ENCODE measurements at places on chromosomes 7 and 10.

DNA sequence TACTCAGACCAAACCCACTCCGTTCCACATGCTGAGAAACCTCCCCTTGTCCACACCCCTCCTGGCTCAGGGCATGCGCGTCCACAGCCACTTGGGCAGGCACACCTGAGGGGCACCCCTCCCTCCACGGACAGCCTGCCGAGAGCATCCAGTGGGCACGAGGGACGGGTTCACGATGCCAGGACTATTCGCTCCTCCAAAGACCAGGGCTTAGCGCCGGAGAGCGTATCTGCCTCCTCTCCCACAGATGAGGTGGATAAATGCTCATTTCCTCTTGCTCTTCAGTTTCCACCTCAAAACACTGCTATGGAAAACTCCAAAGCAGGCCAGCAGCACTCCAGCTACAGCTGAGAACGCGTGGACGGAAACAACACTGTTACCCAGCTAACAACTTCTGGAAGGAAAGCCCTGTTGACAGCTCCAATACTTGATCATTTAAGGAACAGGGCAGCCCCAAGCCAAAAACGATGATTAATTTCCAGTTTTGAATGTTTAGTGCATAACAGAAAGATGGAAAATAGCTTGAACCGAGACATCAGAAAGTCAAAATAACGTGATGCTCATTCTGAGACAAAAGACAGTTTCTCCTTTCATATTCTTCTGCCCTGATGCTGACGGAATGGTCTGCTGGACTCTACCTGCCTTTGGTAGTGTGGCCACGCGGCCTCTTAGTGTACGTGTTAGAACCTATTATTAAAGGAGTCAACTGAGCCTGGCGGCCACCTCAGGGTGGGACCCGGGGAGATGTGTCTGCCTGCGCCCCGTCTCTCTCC, 204.7 kb downstream of the DNAJB6 start:
- DNase-seq, result no peak

- no peak for DNase-seq
These were observed 155.8 kb downstream of the SKIDA1 start for GRCh38 chr10:21369697-21370096.

DNA sequence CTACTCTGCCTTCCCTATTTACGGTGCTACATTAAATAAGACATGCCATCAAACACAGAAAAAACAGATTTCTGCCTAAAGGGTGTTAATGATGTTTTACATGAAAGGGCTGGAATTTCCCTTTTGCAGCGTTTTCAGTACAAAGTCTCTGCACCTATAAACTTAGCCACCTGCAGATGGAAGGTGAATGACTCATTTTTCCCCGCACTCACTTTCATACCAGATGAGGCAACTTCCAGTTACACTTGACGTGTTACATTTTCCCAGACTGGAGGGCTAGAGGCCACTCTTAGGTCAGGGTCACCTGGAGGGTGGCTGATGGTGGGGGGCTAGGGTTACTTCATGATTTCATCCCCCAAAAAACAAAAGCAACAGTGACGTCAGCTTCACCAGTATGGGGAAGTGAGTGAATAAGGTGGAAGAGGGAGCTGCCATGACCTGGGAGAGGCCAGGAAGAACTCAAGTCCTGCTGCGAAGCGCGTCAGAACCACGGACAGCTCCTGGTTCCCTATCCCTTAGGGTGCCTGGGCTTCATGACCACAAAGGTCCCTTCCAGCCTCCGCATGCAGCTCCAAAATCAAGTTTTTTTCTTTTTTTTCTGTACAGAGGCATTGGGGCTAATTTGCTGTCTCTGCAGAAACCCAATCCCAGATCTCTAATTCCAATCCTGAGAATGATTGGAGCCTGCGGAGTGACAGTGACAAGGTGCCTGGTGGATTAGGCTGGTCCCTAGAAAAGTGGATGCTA, 94.0 kb downstream of the ADARB2 start:
- no peak for DNase-seq

DNA sequence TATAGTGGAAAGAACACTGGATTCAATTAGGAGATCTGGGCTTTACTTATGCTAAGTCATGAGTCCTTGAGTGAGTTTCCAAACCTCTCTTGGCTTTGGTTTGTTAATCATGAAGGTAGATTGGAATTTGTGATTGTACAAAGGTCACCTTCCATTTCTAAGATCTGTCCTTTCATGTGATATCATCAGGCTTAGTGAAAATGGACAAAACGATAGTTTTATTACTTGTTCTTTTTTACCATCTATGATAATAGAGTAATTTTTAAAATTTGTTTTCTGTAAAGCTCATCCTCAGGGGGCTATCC, 309.0 kb downstream of the BICC1 start:
- DNase-seq, result no peak

DNA sequence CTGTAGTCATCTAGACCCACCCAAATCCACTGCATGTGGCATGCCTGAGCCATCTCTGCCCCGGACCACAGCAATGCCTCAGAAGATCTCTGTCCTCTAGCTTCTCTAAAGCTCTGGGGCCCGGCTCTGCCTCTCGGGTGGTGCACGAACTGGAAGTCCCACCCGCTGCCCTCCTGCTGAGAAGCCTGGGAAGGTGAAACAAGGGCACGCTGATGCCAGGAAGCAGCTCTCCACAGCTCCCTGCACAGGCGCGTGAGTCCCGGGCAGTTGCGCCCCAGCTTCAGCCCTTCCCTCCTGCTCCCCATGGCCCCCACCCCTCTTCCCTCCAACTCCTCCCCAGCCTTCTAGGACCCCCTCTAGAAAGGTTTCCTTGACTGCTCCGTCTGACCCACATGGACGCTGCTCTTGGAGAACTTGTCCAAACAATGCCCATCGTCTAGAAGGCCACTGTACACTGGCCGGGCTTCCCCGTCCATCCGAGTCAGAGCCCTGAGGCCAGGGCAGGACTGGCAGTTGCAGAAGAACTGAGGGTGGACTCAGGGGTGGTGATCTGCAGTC, 12.8 kb downstream of the KCNH2 start:
- DNase-seq, result no peak

- no peak for DNase-seq
These were observed 2.5 kb downstream of the ACSL5 start for GRCh38 chr10:112376396-112376790.

- DNase-seq, result no peak
These were observed 43.2 kb upstream of the TMEM236 start for GRCh38 chr10:17708821-17709220.

DNA sequence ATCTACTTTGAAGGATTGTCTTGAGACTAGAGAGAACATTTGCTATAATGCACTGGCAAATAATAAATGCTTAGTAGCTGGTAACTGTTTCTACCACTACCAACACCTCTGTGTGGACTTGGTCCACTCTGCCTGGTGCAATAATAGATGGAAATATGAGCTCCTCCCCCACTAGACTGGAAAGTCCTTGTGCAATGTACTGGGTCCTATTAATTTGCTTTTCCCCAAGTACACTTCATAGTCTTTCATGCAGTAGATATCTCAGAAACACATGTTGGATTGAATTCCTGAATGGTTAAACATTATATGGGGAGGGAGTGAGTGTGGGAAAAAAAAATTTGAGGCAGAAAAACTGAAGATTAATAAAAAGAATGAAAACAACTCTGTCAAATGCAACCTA, 119.3 kb downstream of the C10orf90 start:
- no peak for DNase-seq

DNA sequence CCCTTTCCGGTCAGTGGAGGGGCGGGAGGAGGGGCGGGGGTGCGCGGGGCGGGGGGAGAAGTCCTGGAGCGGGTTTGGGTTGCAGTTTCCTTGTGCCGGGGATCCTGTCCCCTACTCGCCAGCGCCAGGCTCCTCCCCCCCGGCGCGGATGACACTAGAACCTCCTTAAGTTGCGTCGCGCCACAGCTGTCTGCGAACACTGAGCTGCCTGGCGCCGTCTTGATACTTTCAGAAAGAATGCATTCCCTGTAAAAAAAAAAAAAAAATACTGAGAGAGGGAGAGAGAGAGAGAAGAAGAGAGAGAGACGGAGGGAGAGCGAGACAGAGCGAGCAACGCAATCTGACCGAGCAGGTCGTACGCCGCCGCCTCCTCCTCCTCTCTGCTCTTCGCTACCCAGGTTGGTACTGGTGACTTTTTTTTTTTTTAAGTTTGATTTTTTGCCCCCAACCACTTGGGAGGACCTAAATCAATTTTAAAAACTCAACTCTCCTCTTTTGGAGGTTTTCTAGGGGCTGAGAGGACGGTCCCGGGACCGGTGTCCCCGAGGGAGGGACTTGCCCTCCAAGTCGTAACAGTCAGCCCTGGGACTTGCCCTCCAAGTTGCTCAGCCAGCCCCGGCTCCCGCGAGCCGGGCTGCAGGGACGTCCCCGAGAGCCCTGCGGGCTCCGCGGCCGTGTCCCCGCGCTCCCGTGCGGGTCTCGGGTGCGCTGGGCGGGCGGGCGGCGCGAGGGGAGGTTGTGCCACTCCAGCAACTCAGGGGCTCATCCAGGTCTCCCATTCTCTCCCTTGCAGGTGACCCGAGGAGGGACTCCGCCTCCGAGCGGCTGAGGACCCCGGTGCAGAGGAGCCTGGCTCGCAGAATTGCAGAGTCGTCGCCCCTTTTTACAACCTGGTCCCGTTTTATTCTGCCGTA, at the start of gene GATA3:
TSS of gene GATA3 (plus strand) at position 195 of the 914 bp plus-strand sequence. CDS start 968 bp downstream, outside the sequence.
- DNase-seq, result no peak

- DNase-seq, result no peak
These were observed 435.2 kb upstream of the SEMA3A start for GRCh38 chr7:84629640-84630318.

- DNase-seq, result no peak
These were observed 151.5 kb downstream of the FRMD4A start for GRCh38 chr10:14179251-14179650.

- DNase-seq, result no peak
These were observed 5.0 kb upstream of the PRKAR1B start for GRCh38 chr7:732094-732541.

DNA sequence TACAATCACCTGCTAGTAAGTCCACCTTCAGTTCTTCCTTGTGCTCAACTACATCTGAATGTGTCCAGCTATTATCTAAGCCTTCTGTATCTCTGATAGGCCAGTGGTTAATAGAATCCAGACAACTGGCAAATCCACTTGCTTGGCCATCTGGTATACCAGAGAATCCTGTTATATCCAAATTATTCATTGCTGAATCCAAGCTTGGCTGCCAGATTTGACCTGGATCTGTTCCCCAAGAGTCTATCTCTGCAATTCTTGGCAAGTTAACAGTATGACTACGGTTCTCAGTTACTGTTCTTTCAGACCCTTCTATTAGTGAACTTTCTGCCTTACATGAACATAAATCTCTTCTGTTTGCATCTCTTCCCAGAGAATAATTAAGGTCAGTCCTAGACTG, 154.6 kb upstream of the TARP start:
- no peak for DNase-seq

DNA sequence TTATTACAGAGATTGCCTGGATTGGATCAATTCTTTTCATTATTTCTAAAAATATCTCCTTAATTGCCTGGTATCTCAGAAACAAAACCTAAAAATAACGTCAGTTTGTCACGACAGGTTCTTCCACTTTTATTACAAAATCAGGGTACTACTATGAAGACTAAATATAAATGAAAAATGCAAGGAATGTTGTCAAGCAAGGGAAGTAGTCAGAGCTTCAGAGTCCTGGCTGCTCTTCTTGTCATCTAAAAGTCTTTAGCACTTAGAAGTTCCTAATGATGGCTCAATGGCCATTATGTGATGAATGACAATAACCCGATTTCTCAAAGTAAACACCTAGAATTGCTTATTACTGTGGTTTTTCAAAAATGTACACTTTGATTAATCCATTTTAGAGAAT, 192.2 kb downstream of the SEMA3A start:
- no peak for DNase-seq

GRCh38 chr7:20193242-20193777, 23.9 kb downstream of the MACC1 start:
- no peak for DNase-seq

DNA sequence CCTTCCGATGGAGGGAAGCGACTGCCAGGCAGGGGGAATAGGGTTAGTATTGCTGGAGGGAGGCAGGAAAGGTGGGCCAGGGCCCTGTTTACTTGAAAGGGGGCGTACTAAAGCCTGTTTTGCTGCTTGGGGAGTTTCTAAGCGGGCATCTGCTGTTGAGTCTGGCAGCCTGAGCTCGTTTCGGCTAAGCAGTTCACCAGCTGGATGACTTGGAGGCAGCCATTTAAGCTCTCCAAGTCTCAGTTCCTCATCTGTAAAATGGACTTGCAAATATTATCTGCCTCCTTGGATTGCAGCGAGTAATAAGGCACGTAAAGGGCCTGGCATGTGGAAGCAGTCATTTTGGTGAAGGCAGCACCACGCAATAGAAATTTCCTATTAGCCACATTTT, 44.0 kb downstream of the LDB3 start:
- DNase-seq, result no peak

DNA sequence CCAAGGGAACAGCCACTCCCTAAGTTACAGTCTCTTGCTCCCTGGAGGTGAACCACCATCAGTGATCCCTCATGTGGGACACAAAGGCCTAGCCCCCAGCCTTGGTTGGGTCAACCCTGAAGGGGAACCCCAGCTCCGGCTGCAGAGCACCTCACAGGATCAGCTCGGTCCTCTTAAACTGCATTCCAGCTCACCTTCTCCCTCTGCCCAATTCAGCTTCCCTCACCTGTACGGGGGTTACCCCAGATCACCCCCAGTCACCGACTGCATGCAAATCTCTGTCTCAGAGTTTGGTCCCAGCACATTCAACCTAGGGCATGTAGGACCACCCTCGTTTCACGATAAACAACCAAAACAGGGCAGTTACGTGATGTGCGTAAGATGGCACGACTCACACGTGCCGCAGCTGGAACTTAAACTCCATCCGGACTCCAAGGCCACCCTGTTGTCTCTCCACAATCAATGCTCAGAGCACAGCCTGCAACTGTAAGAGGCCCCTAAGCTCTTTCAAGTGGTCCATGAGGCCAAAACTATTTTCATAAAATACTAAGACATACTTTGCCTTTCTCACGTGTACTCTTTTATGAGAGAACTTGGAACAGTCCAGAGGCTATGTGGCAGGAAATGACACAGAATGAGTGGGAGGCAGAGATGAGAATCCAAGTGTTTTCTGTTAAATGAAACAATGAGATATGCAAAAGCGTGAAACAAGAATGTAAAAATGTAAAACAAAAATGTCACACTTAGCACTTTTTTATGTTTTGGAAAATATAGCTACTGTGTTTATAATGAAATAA, 285.2 kb downstream of the PTPRN2 start:
- DNase-seq, result no peak

- peak; percentile 74 for DNase-seq
These were observed 46.5 kb downstream of the AMPH start for GRCh38 chr7:38584443-38585210.

DNA sequence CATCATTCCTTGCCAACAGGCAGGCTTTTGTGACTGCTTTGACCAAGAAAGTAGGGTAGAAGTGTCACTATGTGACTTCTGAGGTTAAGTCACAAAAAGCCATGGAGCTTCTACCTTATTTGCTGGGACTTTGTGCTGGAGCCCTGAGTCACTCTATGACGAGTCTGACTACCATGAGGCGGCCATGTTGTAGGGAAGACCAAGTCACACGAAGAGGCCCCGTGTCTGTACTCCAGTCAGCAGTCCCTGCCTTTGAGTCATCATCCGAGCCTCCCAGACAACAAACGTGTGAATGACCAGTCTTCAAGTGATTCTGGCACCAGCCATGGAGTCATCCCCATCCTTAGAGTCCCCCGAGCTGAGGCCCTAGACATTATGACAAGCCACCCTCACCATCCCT, 3.5 kb upstream of the MYL10 start:
- DNase-seq, result no peak
